ENCODE measurements at places on chromosomes 4 and X.

- DNase-seq = no peak
Observed at GRCh38 chr4:81343536-81343935, 128.2 kb downstream of the RASGEF1B start.

DNA sequence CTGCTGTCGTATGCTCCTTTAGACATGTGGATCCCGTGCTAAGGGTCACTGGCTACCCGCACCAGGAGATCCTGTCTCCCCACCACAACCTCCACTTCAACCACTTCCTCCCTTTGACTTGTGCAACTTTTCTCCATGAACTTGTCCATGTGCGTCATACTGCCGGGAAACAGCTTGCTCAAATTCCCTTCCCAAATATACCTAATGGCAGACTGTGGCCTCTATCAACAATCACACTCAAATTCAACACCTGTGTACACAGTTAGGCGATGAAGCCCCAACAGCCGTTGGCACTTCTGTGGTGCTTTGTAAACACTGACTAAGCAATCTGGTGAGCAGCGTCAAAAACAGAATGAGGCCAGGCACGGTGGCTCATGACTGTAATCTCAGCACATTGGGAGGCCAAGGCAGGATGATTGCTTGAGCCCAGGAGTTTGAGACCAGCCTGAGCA lies 49.5 kb downstream of the CD99L2 start:
- DNase-seq = no peak

GRCh38 chrX:102833136-102833535 lies 103.9 kb upstream of the RAB40AL start:
- no peak for DNase-seq

DNA sequence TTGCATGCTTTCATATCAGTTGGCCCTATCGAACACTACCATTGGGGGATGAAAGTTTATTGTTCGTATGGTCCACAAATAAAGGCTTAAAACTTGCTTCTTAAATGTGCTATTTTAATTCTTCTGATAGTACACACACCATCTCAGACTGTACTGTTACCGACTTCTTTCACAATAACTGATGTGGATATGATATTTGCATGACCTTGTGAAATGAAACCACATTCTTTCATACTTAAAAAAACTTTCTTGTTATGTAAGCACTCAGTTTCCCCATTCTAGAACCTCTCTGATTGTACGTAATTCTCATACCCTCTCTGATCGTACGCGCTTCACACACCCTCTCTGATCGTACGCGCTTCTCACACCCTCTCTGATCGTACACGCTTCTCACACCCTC lies 12.0 kb upstream of the WDR19 start:
- DNase-seq = no peak

- no peak for DNase-seq
Observed at GRCh38 chr4:8019396-8020365, 80.0 kb upstream of the AFAP1 start.

DNA sequence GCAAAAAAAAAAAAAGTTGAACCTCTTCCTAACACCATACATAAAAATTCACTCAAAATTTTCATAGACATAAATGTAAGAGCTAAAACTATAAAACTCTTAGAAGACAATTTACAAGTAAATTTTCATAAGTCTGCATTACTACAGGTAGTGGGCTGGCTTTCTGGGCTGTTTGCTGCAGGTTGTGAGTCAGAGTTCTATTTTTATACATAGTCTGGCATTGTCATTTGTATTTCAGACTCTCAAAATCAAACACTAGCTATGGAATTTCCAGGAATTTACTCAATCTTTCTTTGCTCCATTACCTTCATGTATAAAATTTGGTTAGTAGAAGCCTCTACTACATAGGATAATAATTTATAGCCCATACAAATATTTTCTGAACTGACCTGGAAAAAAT lies 227.2 kb downstream of the COX18 start:
- DNase-seq = peak; percentile 59

DNA sequence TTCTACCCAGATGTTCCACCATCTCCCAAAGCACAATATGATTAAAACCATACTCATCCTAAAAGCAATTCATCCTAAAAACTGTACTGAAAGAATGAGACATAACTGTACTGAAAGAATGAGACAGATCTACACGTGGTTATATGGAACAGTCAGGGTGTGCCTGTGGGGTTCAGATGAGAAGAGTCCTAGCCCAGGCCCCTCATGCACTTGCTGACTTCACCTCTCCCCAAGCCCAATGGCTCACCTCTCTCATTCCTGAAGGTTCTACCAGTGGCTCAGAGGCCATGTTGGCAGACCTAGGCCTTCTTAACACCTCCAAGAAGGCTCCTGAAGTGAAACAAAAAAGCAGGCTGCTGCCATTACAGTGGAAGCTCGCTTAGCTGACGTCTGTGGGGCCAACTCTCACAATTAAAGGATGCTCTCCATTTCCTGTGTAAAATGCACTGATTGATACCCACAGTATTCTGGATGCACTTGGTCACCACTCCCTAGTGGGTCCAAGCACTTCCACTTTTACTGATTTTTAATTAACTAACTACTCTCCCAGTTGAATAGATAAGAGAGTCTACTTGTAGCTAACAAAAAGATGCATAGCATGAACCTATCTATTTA lies 3.8 kb downstream of the PLAC1 start:
- no peak for DNase-seq

GRCh38 chr4:119493419-119493818 lies 135.2 kb downstream of the PDE5A start:
- DNase-seq = no peak

DNA sequence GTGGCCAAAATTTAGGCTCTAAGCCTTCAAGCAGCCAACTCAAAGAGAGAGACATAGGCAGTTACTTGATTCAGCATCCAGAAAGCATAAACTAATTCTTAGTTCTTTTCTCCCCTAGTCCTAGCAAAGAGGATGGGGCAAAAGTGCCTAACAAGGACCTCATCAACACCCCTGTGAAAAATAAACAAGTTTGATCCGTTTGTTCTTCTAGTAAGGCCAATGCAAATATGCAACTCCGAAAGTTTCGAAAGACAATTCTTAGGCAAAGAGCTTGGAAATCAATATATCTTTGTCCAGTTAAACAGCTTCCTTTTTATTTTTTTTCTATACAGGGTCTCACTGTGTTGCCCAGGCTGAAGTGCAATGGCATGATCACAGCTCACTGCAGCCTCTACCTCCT lies 31.0 kb upstream of the EGFL6 start:
- DNase-seq = no peak

GRCh38 chr4:142567199-142567598 lies 278.9 kb downstream of the INPP4B start:
- DNase-seq = no peak

GRCh38 chr4:64174247-64174882 lies 234.9 kb downstream of the TECRL start:
- no peak for DNase-seq

GRCh38 chrX:49925176-49925575 lies 2.8 kb downstream of the CLCN5 start:
- no peak for DNase-seq

DNA sequence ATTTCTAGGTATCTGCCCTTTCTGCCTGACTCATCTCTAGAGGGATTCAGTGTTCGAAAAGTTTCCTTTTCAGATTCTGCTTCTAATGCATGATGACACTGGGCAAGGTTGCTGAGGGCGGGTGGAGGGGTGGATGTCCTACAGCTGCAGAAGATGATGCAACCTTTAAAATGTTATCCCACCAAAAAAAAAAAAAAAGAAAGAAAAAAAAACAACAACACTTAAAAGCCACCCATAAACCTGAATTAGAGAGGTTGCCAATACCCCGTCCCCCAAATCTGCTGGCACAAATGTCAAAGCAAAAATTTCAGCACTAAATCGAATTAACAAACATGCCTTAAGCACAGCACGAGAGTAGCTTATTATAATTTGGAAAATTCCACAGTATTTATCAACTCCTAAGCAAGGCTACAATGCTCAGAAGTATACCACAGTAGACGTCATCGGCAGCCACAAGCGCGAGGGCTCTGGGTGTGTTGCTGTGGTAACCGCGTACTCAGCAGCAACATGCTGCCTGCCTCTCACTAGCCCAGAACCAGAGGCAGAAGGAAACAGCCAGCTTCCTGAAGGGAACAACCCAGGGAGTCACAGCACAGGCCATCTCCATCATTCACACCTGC lies 167.5 kb upstream of the MAP3K15 start:
- peak; percentile 69 for DNase-seq

- DNase-seq = peak; percentile 20
Observed at GRCh38 chr4:184250795-184251669, 33.4 kb upstream of the ENPP6 start.

DNA sequence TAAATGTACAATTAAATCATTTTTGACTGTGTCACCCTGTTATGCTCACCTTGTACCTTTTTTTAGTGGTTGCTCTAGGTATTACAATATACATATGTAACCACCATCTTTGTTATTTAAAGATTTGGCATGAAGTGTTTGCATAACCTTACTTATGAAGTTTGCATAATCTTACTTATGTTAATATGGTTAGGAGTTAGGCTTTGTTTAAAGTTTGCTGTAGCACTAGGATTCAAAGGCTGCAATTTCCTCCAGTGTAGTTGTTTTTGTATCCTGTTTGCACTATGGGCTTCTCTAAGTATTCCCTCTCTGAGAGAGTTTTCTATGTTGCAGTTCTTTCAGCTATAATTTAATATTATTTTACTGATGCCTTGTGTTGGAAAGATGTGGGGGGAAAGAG lies 15.0 kb upstream of the GSPT2 start:
- DNase-seq = no peak

GRCh38 chr4:89298788-89299152 lies 8.8 kb downstream of the GPRIN3 start:
- no peak for DNase-seq

- DNase-seq = no peak
Observed at GRCh38 chr4:140121646-140122045, 32.3 kb downstream of the MAML3 start.

- no peak for DNase-seq
Observed at GRCh38 chrX:40266490-40267333, 169.0 kb upstream of the BCOR start.

GRCh38 chrX:106874075-106874474 lies 29.1 kb downstream of the RIPPLY1 start:
- DNase-seq = no peak

GRCh38 chr4:26067035-26067434 lies 153.0 kb downstream of the SMIM20 start:
- DNase-seq = no peak

GRCh38 chrX:69555481-69556041 lies 51.4 kb downstream of the NALF2 start:
- DNase-seq = no peak

DNA sequence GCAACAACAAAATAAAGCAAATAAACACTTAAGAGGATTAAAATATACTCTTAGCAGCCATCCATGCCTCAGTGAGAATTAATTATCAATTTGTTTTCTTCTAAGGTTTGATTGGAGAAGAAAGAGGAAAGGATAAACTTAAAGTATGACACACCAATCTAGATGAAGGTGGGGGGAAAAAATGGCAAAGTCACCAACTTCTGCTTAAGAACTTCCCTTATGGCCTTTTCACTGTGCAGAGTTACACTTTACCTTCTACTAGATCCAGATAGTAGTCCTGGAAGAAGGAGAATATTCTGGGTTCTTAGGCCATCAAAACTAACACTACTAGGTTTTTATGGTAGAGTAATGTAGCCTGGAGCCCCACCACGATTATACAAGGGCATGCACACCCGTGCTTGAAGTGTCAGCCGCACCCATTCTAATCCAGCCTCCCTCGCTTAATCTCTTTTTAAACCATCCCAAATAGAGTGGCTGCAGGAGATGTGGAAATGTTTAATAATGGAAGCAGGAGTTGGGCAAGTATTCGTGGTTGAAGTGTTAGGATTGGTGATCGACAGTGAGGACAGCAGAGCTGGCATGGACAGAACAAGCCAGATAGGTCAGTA lies 14.1 kb downstream of the ENPEP start:
- no peak for DNase-seq

DNA sequence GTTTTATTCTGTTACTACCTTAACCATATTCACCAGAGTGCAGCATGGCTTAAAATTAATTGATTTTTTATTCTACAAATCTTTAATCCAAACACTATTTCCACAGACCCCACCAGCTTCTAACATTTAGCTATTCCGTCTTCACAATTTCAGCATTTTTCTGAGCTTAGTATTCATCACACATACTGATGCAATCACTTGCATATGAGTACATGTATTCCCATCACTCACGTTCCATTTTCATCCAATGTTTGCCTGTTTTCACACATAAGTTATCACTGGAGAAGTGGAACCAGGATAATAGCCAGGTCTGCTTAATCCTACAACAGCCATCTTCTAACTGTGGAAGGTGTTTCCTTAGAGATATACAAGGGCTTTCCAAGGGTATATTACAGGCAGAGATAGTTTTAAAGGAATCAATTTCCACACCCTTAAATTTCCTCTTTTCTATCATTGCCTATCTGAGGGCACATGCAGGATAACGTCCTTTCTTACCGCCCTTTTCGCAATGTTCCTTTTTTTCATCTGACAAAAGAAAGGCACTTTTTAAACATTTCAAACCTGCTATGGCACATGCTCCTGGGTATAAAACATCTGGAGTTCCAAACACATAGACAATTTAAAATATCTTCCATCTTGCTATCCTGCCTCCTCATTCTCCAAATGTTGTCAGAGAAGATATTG lies 115.8 kb downstream of the CORIN start:
- DNase-seq = no peak

DNA sequence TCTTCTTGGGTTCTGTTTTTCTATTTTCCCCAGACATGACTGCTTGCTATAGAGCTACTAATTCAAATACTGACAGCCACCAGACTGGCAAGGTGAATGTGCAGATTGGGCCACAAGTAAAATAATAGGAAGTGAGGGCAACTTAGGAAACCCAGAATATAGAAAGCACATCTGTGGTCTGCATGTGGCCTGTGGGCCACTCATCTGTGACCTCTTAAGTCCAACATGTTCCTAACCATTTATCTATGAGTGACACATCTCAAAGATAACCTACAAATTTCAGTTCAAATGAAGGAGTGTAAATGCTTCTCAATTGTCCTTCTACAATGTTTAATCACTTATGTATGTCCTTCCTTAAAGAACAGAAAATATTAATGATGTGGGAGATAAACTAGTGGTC lies 128.9 kb downstream of the REELD1 start:
- DNase-seq = no peak

DNA sequence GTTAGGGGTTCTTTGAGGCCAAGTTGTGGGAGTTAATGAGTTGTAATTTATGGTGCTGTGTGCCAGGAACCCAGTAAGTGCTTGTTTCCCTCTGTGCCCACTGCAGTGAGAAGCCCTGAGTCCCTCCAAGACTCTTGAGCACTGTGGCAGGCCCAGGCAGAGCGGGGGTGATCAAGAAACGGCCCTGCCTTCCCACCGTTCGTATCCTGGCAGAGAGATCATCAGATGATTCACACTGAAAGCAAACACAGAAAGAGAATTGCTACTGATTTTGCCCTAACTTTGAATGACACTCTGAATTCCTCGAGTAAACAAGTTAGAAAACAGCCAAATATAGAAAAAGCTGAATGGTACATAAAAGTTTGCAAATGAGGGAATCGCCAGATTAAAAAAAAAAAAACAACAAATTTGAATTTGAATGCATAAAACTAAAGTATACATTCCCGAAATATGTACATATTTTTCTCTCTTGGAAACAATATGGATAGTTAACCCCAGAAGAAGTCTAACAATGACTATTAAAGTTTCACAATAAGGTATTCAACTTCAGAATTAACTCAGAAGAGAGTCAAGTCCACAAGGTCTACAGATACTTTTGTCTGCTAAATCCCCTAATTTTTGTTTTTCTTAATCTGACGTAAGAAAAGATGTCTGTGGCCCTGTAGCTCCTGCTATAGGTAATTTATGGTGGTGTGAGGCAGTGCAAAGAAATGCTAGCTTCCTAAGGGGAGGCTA lies 71.8 kb downstream of the AFAP1 start:
- no peak for DNase-seq

Measured in retinal pigment epithelial cell (primary cell).